ENCODE measurements at places on chromosomes 5 and 9.

DNA sequence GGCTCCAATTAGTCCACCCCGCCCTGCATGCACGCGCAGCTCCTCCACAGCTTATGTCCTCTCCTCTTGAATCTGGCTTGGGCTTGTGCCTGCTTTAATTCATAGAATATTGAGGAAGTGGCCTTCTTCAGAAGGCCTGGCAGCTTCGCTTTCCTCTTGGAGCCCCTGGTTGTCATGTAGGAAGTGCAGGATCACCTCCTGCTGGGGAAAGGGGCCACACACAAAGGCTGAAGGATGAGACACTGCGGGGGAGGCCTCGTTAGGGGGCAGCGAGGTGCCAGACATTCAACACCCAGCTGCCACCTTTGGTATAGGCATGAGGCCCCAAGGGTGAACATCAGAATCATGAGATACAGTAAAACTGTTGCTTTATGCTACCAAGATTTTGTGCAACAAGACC, 2.7 kb upstream of the CNOT6 start:
- no peak for DNase-seq

DNA sequence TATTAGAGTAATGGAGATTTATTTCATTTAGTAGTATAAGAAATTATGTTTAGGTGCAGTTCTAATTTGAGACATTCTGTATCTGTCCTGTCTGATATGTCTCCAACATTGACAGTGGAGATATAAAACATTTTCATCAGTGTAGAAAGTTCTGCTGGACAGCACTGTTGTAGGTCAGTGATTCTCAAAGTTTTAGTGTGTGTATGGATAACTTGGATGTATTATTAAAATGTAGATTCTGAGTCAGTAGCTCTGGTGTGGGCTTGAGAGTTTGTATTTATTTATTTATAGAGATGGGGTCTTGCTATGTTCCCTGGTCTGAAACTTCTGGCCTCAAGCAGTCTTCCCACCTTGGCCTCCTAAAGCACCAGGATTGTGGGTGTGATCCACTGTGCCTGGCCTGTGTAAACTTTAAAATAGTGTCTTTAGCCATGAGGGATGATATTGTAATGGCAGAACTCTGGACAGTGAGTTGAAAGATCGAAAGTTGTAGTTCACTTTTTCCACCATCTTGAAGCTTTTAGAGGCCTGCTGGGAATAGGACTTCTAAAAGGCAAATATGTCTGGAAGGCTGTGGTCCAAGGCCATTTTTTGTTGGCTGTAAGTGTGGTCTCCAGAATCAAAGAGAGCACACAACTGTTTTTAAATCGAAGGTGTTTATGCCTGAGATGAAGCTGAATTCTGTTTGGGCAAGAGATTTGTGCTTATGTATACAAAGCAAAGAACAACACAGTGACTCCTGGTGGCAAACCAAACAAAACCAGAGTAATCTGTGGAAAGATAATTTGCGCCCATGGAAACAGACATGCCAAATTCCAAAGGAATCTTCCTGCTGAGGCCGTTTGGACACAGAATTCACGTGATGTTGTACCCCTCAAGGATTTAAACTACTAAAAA, 12.4 kb downstream of the UBAP1 start:
- peak; percentile 18 for DNase-seq

DNA sequence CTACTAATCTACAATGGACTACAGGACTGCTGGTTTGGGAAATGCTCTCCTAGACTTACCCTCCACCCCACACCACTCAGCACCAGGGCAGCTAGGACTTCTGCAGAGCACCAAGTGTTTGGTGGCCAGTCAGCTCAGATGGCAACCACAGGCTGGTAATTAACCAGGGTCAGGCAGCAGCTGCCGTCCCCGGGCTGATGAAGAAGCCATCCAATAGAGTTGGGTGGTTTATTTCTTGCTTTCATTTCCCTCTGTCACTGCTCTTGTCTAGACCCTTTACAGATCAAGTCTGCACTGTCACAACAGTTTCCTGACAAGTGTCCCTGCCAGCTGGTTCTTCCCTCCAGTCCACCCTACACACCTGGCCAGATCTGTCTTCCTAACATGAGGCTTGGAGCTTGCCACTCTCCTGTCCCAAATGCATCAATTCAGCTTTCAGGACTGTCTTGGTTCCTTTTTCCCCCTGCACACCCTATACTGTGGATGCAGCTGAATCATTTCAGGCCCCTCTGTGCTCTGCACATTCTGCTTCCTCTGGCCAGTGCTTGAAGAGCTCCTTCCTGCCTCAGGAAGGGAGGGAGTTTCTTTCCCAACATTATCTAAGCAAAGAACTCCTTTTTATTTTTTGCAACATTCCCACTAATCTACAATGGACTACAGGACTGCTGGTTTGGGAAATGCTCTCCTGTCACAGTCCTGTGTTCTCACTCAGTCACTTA, 30.2 kb upstream of the HSPA9 start:
- DNase-seq: no peak

DNA sequence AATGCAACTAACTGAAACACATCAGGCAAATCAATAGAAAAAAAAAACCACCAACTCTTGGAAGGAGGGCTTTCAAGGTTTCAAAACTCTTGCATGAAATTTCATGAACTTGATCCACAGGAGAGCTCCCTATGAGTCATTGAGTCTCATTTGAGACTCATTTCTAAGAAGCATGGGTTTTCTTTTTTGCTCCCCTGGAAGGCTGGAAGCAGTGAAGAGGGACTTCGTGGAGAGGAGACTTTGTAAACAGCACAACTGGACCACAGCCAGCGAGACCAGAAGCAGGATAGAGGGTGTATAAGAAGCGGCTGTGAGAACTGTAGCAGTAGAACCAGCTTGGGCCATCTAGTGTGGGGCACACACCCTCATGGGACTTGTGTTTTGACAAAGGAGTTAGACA, 41.2 kb upstream of the RAPGEF1 start:
- no peak for DNase-seq

DNA sequence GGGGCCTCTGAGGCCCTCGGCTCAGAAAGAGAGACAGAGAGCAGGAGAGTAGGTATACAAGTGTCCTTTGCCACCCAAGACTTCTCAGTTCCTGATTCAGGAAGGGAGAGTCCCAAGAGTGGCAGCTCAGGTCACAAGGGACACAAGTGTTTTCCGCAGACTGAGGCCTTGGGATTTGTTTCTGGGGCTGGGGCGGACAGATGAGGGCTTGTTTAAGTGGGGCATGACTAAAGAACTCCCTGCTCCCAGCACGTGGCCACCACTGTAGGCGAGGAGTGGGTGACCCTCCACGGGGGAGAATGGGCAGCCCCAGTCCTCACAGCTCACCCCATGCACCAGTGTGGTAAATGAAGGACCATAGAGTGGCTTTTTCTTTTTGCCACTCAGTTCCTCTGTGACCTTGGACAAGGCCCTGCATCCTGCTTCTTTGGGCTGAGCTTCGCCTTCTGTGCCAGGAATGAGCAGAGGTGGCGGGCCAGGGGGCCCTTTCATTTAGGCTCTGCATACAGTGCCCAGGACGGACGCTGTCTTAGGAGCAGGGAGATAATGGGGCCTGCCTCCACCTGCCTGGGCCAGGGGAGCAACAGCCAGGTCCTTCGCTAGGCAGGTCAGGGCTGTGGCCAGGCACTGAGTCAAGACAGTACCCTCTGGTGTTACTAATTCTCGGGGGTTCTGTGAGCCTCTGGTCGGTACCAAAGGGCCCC, 50.8 kb downstream of the AMBP start:
- DNase-seq: no peak

GRCh38 chr9:135484460-135485277, 5.1 kb downstream of the PPP1R26 start:
- DNase-seq: no peak

GRCh38 chr9:88511906-88512305, 23.1 kb upstream of the NXNL2 start:
- DNase-seq: no peak

Measured in HCEC 1CT (cell line).